GM04504 (cell line): ENCODE measurements at places on chromosomes 12 and 14.

DNA sequence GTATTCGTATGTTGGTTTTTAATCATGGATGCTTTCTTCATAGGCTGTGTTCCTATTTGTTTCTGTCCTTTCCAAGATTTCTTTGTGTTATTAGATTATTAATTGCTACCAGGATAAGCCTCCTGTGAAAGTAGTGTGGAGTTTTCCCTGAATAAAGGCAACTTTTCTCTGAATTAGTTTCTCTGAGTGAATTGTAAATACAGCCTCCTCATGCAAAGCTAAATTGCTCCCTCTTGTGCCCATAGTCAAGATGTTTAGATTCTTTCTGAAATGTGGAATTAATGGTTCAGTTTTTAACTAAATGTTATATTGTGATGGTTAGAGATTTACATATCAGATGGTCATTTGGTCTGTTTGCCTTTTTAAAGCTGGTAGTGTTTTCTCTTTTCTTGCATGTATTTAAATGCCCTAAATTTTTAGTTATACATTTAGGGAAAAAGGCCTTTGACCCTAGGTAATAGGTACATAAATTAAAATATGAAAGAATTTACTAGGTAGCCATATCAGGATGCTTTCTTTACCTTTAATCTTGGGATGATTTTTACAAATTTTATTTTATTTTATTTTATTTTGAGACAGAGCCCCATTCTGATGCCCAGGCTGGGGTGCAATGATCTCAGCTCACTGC, 8.9 kb downstream of the APAF1 start:
- DNase-seq = no peak

- no peak for DNase-seq
These were observed 25.5 kb downstream of the GALC start for GRCh38 chr14:87967496-87967895.

- no peak for DNase-seq
These were observed 23.7 kb upstream of the HDAC7 start for GRCh38 chr12:47843226-47843980.

DNA sequence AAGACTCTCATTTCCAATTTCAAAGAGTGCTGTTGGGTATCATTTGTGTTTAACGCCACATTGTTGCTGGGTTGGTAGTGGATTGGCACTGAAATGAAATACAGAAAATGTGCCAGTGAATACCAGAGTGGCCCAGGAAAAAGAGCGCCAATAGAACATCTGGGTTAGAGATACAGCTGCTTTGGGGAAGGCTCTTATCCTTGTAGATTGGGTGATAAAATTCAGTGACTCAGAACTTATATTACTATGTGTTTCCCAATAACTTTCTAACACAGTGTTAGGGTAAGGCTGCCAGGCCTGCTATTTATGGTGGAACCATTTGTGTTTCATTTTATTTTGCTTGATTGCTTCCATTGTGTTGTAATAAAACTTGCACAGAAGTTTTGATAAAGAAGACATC, 168.2 kb upstream of the SSTR1 start:
- DNase-seq = peak; percentile 62
